ENCODE measurements at places on chromosomes 3 and 15. TPM values are rescaled to one million over a fixed set of nuclear protein-coding genes. Genes with fewer than 3 reads are reported as not detected.

Gene PLSCR2
- total RNA-seq, result 0.28 TPM

Gene TGM4
- 0.14 TPM for total RNA-seq

Gene LMAN1L
- total RNA-seq, result not detected

Gene SYNPR
- total RNA-seq, result 0.09 TPM

Gene VPS39
- 31.5 TPM for total RNA-seq

Gene XIRP1
- total RNA-seq, result 0.52 TPM

Gene MYO5C
- 3.2 TPM for total RNA-seq

DNA sequence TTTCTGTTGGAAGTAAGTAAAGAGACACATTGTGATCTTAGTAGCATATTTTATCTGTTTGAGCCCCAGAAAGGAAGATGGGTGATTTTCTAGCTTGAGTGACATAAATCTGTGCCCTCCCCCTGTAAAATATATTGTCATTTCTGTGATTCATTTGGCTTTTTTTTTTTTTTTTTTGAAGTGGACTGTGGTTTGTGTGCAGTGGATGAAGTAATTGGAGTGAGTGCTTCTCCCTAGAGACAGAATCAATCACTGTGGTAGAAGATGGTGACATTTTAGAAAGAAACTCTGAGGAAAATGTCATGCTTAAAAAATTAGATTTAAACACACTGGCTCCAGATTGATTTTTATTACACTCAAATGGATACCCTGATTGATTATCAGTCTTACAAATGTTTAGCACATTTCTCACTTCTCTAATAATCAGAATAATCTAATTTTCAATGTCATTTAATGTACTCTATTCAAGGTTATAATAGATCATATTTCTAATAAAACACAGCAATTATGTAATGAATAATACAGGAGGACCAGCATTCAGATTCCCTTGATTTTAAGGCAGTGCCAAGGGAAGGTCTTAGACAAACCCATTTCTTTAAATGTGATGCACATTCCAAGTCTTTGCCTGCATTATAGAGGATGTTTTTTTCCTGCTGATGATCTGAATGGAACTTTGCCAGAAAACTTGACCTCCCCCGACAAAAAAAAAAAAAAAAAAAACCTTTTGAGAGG is 116.6 kb downstream of the TOP2B start:
- DNase-seq, result no peak

DNA sequence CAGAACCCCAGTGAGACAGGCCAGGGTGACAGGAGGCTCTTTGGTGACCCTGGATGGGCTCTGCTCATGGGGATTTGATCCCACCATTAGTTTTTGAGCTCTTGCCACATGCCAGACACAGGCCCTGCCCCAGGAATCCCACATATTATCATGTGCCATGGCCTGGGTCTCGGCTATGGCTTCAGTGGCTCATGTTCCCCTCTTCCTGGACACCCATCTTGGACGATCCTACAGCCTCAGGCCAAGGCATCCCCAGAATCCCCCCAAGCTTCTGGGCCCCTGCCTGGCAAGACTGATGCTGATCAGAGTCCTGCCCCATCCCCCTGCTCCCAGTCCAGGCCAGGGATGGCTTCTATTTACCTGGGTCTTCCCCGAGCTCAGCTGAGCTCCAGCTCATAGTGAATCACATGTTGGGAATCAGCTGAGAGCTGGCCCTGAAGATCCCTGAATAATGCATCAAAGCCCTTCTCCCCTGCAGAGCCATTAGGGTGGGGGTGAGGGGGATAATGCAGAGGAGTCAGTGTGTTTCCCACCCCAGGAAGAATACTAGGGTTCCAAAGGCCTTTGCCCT is 50.9 kb upstream of the CHRNB4 start:
- DNase-seq, result no peak

DNA sequence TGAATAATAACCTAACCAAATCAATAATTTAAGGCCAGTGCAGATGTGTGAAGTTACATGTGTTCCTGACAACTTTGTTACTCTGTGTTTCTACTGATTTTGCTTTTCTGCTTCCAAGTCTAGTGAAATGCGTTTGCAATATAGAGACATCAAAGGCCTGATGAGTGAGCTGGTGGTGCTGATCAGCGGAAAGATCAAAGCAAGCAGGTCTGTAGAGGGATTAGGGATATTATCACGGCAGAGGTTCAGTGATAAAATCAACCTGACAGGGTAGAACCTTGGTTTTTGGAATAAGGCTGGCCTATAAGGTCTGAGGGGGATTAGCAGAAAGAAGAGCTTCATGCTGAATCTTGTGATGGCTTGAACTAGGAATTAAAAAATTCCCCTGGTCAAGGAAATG is 111.7 kb downstream of the EDEM1 start:
- DNase-seq, result no peak

DNA sequence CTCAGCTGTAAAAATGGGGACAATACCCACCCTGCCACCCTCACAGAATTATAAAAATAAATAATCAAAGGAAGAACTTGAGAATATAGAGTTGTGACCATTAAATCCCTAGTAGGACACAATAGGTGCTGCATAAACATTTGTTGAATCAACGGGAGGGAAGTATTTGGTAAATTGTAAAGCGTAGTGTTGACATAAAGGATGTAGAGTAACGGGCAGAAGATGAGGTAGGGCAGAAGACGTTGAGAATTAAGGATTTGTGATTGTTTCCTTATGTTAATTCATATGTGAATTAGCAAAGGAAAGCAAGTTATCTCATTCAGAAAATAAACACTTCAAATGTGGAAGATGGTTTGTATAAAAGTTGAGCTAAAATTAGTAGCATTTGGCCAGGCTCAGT is 7.1 kb downstream of the RAMAC start:
- DNase-seq, result no peak

DNA sequence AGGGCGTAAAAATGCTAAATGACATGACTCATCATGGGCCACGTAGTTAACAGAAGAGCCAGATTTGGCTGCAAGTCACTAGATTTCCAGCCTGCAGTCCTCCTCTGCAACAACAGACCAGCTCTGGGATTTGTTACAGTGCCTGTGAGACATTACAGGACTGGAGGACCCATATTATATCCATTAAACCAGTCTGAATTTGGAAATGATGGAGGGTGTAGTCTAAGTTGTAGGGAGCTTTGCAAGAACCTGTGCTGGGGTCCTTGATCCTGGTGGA is 10.8 kb downstream of the ZNF774 start:
- no peak for DNase-seq

GRCh38 chr3:52400275-52400793 is 44.6 kb downstream of the SEMA3G start:
- DNase-seq, result no peak

- no peak for DNase-seq
These were observed 1.7 kb downstream of the MEIS2 start for GRCh38 chr15:37098468-37099318.

- DNase-seq, result no peak
These were observed 64.2 kb upstream of the SERPINI2 start for GRCh38 chr3:167538081-167538480.

DNA sequence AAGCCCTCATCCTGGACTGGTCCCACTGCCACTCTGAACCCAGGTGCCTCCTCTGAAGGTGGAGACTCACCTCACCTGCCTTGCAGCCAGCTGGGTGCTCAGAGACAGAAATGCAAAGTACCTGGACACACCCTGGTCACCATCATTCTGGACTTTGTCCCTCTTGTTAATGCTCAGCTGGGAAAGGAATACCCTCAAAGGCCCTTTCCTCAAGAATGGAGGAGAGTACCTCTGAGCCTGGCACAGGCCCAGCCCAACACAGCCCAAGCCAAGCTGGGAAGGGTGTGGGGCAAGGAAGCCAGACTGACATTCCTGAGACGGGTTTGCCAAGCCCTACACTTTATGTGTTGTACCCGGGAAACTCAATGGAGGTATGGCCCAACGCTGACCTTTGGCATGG is 983 bp upstream of the ALAS1 start:
- no peak for DNase-seq

DNA sequence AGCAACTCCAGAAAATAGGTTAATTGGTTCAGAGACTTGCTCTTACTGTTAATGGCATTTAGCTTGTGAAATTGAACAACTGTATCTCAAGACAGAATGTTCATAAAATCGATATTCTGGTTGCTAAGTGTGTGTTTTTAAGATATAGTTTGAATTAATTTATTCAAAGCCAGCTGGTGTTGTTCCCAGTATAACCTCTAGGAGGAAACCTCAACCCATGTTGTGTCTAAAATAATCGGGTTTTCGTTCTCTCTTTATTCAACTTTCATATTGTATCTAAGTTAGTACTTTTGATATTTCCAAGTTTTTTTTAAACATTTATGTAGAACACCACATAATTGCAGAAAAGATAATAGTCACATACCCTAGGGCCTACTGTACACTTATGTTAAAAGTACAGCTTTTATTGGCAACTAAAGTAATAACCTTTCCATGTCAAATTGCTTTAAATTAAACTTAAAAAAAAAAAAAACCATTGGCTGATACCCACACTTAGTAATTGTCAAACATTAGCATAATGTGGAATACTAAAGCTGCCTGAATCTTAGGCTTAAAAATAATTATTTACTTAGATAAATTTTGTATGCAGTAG is 90.9 kb downstream of the SAMMSON start:
- no peak for DNase-seq

DNA sequence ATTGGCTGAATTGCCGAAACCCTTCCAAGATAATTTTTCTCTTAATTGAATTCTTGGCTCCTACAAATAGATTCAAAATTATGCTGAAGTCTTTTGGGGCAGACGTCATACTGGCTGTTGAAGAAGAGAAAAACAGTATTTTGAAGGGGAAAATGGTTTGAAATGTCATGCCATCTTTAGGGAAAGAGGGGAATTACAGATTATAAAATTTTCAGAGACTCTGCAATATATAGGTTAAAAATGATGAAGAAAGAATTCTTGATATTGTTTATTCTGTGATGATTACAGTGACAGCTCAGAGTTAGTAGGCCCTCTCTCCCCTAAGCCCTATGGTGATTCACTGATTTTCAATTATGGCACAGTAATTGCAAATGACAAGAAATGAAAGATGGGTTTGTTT is 86.1 kb downstream of the CGNL1 start:
- no peak for DNase-seq

DNA sequence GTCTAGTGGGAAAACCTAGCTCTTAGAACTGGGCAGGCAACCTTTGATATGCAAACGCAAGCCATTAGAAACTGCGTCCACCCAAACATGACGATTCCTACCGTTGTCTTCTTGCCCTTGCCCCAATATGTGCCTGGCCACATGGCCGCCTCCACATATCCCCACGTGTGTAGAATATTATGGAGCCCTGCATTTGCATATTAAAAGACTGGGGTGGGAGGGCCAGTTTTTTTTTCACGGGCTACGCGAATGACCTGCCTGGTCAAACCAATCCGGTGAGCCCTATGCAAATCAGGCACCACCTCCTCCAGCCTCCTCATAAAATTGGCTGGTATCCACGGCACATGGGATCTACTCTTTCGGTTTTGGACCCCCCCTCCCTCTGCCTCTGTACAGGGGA is 381.0 kb upstream of the RGMA start:
- no peak for DNase-seq

DNA sequence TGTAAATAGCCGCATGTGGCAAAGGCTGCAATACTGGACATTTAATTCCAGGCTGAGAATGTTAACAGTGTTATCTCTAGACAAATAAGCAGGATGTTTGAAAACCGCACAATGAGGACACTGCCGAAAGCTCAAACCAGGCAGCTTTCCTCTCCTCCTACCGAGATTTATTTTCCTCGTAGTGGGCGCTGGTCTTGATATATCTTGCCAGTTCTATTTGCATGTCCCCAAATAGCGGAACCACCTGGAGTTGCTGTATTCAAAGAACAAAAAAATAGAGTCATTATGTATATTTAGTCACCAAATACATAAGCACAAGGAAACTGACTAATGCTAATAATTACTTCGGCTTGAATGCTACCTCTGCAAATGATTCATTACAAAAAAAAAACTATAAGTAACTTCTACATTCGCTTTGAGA is 46.5 kb downstream of the CYFIP1 start:
- DNase-seq, result no peak

DNA sequence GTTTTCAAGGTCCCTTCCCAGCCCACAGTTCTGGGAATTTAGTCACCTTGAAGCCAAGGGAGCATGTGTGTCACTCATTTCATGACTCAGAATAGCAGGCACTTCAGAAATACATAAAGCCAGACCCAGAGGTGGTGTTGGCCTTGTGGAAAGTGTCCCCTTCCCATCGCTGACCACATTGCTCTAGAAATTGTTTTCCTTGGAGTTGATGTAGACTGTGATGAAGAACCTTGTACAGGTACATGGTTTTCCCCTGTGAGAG is 158.8 kb downstream of the SLCO3A1 start:
- no peak for DNase-seq

- DNase-seq, result no peak
These were observed 46.5 kb downstream of the PTPN9 start for GRCh38 chr15:75532413-75533250.

DNA sequence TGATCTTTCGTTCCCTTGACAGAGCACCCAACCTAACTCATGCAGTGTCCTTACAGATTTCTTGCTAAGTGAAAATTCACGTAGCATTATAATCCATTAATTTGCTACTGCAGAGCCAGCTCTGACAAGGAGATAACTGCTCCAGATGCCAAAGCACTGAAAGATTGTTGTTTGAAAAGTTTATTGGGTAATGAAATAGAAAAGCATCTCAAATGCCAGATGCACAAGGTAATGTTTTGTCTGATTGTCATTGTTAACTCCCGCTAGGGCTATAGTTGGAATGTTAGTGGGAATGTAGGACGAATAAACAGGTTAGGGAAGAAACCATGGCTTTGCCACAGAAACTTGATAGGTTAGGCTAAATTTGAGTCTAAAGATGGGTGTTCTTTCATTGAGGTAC is 20.2 kb upstream of the SLC2A2 start:
- no peak for DNase-seq

GRCh38 chr3:169624533-169624972 is 39.0 kb downstream of the MECOM start:
- DNase-seq, result no peak

DNA sequence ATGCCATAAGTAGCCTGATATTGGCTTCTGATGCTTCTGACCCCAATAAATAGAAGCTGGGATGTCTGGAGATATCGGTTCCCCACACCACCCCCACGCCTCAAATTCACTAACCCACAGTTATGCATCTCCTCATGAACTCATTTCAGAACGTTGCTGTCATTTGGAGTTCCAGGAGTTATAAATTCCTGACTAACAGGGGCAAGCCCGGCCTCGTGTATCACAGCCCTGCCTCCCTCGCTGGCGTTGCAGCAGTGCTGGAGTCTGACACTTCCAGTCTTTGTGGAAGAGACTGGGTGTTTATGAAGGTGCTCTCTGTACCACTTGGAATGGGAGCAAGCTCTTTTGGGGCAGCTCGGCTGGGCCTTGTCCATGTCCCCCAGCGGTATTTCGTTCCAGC is 101.0 kb downstream of the ANP32A start:
- no peak for DNase-seq
